ENCODE measurements at places on chromosomes 5 and 9. TPM values are rescaled to one million over a fixed set of nuclear protein-coding genes. Genes with fewer than 3 reads are reported as not detected.
A peak's percentile ranks its signal among the peaks of the same experiment; 100 is the strongest.

GRCh38 chr5:172178301-172178987, 9.6 kb downstream of the STK10 start:
- H3K27me3 ChIP-seq, result no peaks in the 10 kb centered on the region
- H3K4me3 ChIP-seq, result peak overlapping the region; percentile 42

Gene IFNA21
- total RNA-seq, result not detected

Gene DNAJA1
- total RNA-seq, result 90.4 TPM

DNA sequence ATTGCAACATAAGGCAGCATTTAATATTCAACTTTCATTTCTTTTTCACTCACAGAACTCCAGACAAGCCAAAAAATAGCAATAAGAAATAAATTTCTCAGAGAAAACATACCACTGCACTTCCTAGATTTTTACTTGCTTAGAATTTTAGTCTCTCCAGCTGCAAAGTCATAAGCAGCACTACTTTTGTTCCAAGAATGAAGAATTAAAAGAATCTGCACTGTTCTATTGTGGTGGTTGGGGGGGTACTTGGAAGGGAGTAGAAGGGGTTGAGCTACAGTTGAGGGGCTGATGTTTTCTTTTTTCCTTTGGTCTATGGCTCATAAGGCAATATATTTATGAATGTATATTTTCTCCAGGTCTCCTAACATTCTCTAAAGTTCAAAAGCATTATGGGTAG, 144.5 kb downstream of the KIAA0825 start:
- H3K4me3 ChIP-seq, result no peak overlapping the region
- no peaks in the 10 kb centered on the region for H3K36me3 ChIP-seq
- H3K27me3 ChIP-seq, result no peaks in the 10 kb centered on the region
- no peak overlapping the region for H3K27ac ChIP-seq

Gene FAM13B
- 33.7 TPM for total RNA-seq

DNA sequence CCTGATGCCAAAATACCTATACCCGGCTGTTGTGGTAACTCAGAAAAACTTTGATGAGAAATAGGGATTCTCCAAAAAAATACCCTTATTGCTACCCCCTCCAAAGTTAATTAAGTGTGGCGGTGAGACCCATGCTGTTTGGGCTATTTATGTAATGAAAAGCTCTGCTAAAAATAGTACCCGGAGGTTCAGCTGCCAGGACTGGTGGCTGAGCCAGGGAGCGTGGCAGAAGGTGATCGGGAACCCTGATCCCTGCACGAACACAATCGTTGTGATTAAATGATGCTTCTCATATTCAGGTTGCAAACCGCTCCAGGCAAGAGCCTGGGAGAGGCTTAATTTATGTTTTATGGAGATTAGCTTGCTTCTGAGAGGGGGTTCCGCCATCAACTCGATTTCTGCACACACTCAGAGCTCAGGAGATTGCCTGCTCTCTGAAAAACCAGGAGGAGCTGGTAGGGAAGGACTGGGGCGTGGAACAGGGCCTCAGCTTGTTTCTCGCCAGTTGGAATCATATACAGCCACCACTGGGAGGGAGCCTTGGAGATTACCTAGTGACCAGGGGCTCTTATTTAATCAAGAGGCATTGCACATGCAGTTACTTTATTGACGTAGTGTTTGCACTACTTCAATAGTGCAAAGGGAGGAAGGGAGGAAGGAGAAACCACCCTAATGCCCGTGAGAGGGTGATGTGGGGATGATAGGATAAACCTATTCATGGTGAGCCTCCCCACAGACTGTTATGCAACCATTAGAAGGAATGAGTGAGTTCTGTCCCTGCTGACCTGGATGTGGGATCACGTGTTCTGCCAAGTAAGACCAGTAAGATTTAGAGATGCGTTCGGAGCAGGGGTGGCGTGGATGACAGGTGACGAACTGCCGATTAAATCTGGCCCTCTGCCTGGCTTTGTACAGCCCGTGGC, 23.4 kb downstream of the HRH2 start:
- no peaks in the 10 kb centered on the region for H3K36me3 ChIP-seq
- H3K4me3 ChIP-seq, result no peak overlapping the region
- DNase-seq, result no peak
- peak overlapping the region; percentile 87 for H3K27ac ChIP-seq
- H3K27me3 ChIP-seq, result peaks cover 3% of the 10 kb centered on the region
- H3K4me1 ChIP-seq, result peaks cover 99% of the 10 kb centered on the region

DNA sequence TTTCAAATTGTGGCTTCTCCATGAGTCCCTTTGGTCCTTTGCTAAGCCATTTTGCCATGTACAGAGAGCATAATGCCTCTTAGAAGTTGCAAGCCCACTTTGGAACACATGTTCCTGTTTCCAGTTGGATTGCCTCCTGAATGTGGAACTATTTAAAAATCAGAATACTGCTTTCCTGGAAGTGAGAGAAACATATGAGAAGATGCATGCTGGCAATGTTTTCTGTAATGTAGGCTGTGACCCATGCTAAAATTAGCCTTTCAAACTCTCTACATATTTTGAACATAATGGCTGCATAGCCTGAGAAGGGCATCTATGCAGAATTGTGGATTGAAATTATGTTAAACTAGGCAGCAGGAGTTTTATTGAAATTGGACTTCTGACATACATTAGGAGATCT, 175.5 kb upstream of the PAPPA start:
- H3K27ac ChIP-seq, result no peak overlapping the region
- H3K36me3 ChIP-seq, result no peaks in the 10 kb centered on the region
- H3K27me3 ChIP-seq, result no peaks in the 10 kb centered on the region
- H3K4me1 ChIP-seq, result no peaks in the 10 kb centered on the region

Gene GARIN3
- total RNA-seq, result not detected

Gene RANBP17
- 7.4 TPM for total RNA-seq

DNA sequence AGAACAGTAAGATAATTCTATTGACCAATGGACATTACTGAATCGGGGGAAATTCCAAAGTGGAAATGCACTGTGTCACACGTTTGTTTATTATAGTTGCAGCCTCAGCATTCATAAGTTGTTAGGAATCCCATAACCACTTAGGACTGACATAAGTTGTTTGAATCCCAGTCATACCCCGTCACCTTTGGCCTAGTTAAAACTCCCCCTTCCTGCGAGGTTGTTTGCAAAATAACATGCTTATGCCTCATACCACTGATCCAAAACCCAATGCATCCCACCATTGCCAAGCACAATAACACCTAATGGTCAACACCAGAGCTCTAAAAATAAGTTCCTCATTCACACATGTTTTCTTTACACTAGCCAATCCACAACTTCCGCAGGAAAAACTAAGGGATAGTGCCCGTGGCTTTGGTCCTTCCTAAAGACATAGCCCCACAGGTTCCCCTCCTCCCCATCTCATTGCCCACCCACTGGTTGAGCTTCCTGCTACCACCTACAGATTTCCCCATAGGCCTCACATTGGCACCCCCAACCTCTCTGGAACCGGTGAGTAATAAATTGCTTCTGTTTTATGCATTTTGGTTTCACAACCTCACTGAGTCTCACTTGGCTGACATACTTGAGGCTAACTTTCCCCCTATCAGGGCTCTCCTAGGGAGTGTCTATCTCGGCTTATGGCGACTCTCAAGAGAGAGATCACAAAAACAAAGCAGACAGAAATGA, 42.3 kb upstream of the MUSK start:
- H3K4me3 ChIP-seq, result no peak overlapping the region
- no peaks in the 10 kb centered on the region for H3K27me3 ChIP-seq
- H3K27ac ChIP-seq, result peak overlapping the region; percentile 41

GRCh38 chr9:124265551-124265950, 7.8 kb downstream of the NEK6 start:
- no peaks in the 10 kb centered on the region for H3K36me3 ChIP-seq
- no peak overlapping the region for H3K4me3 ChIP-seq
- no peaks in the 10 kb centered on the region for H3K27me3 ChIP-seq
- DNase-seq, result no peak

- peaks cover 22% of the 10 kb centered on the region for H3K4me1 ChIP-seq
- peaks cover 8% of the 10 kb centered on the region for H3K27me3 ChIP-seq
- no peak for DNase-seq
Measured at GRCh38 chr5:177096162-177097015, 9.7 kb downstream of the FGFR4 start.

DNA sequence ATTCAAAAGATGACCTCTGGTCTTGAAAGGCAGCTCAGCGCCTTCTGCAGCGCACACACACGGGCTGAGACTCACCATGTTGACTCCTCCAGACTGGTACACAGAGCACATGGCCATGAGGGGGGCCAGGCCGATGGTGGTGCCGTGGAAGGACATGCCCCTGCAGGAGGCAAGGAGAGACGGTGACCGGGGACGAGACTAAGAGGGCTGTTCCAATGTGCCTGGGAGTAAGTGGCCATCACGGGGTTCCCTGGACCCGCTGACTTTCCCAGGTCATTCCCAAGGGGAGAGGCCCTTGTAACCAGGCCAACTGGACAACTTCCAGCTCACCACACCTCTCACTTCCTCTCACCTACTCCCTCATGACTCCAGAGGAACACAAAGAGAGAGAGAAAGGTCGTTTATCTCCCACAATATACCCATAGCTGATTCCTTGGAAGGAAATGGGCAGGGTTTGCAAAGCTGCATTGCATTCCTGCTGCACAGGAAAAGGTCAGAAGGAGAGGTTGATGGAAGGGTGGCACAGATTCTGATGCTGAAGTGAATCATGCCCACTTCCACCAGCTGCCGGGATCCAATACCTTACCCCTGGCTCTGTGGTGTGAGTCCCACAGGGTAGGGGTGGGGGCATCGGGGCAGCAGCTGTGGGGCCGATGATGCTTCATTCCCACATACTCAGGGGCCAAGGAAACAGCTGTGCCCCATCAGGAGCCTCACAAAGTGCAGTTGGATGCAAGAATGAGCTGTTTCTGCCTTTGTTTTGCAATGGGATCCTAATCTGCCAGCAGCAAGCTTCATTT, 47.2 kb downstream of the NIPAL4 start:
- H3K4me1 ChIP-seq, result peaks cover 32% of the 10 kb centered on the region
- no peaks in the 10 kb centered on the region for H3K27me3 ChIP-seq
- DNase-seq, result peak; percentile 24

DNA sequence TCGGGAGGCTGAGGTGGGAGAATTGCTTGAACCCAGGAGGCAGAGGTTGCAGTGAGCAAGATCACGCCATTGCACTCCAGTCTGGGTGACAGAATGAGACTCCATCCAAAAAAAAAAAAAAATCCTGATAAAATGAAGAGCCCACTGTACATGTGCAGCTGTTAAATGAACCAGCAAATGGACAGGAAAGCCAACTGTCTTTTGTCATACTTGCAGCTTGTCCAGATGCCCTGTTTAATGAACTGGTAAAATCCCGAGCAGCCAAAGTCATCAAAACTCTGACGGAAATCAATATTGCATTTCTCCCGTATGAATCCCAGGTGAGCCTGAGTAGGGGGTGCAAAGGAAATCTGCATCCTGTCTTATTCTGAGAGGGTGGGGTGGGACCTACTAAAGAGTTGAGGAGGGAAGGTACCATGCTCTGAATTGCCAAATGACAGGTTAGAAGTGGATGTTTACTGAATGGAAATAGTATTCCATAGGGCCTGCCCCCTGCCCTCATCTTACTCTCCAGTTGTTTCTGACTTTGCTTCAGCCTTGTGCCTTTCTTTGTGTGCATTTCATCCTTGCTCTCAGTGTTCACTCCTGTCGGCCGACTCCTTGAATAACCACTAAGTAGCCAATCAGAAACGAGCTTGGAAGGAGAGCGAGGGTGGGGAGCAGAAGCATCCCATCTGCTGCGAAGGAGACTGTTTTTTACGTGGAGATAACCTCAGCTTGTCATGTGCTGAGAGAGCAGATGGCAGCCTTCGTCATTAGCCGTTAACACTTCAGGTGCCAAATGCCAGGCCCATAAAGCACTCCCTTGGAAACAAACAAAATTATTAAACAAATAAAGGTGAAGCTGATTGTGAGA, 45.7 kb upstream of the CFAP157 start:
- H3K4me3 ChIP-seq, result no peak overlapping the region
- H3K36me3 ChIP-seq, result peaks cover 96% of the 10 kb centered on the region
- H3K27ac ChIP-seq, result no peak overlapping the region

Gene SAXO1
- not detected for total RNA-seq

Gene SLC4A9
- total RNA-seq, result not detected

GRCh38 chr9:132729235-132729890, 59.1 kb downstream of the GTF3C4 start:
- H3K4me1 ChIP-seq, result no peaks in the 10 kb centered on the region
- no peaks in the 10 kb centered on the region for H3K36me3 ChIP-seq
- no peak for DNase-seq

DNA sequence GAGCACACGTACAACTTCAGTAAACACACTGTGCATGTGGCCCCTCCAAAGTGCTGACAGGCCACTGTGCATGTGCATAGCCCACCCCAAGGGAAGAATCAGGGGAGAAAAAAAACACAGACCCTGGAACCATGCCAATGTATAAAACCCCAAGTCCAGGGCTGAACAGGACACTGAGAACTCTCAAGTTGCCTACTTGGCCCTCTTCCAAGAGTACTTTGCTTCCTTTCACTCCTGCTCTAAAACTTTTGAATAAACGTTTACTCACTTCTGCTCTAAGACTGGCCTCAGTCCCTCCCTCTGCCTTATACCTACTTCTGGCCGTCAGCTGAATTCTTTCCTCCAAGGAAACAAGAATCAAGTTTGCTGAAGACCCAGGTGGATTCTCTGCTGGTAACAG, 77.7 kb upstream of the NFIB start:
- DNase-seq, result no peak
- no peak overlapping the region for H3K4me3 ChIP-seq
- no peaks in the 10 kb centered on the region for H3K27me3 ChIP-seq
- H3K27ac ChIP-seq, result no peak overlapping the region
- no peaks in the 10 kb centered on the region for H3K4me1 ChIP-seq
- no peaks in the 10 kb centered on the region for H3K36me3 ChIP-seq

Gene CATSPER3
- total RNA-seq, result 0.69 TPM

- H3K4me3 ChIP-seq, result no peak overlapping the region
- H3K27ac ChIP-seq, result no peak overlapping the region
- DNase-seq, result no peak
- no peaks in the 10 kb centered on the region for H3K4me1 ChIP-seq
- no peaks in the 10 kb centered on the region for H3K27me3 ChIP-seq
- H3K36me3 ChIP-seq, result peaks cover 83% of the 10 kb centered on the region
Measured at GRCh38 chr5:33472805-33473409, 32.1 kb downstream of the TARS1 start.

- DNase-seq, result peak; percentile 92
- no peaks in the 10 kb centered on the region for H3K36me3 ChIP-seq
- peaks cover 68% of the 10 kb centered on the region for H3K4me1 ChIP-seq
- H3K27ac ChIP-seq, result peak overlapping the region; percentile 99
- no peaks in the 10 kb centered on the region for H3K27me3 ChIP-seq
- peak overlapping the region; percentile 5 for H3K4me3 ChIP-seq
Measured at GRCh38 chr9:131270171-131271015, 5.9 kb downstream of the FAM78A start.

Measured in heart right ventricle (tissue), 16 donors.